ENCODE measurements at places on chromosomes 7 and 10.
A peak's percentile ranks its signal among the peaks of the same experiment; 100 is the strongest.

GRCh38 chr7:823649-824048, 8.6 kb upstream of the SUN1 start:
- peaks cover 22% of the 10 kb centered on the region for H3K36me3 ChIP-seq
- peaks cover 43% of the 10 kb centered on the region for H3K4me1 ChIP-seq
- no peak overlapping the region for H3K4me3 ChIP-seq
- H3K27me3 ChIP-seq = no peaks in the 10 kb centered on the region
- H3K27ac ChIP-seq = no peak overlapping the region

GRCh38 chr10:78306358-78306757, 272.7 kb downstream of the RPS24 start:
- peaks cover 20% of the 10 kb centered on the region for H3K4me1 ChIP-seq
- no peak overlapping the region for H3K4me3 ChIP-seq
- H3K27ac ChIP-seq = no peak overlapping the region
- H3K27me3 ChIP-seq = peaks cover 4% of the 10 kb centered on the region

GRCh38 chr7:2006231-2006771, 226.4 kb downstream of the MAD1L1 start:
- no peak overlapping the region for H3K27ac ChIP-seq
- peaks cover 15% of the 10 kb centered on the region for H3K4me1 ChIP-seq
- peak; percentile 48 for DNase-seq

DNA sequence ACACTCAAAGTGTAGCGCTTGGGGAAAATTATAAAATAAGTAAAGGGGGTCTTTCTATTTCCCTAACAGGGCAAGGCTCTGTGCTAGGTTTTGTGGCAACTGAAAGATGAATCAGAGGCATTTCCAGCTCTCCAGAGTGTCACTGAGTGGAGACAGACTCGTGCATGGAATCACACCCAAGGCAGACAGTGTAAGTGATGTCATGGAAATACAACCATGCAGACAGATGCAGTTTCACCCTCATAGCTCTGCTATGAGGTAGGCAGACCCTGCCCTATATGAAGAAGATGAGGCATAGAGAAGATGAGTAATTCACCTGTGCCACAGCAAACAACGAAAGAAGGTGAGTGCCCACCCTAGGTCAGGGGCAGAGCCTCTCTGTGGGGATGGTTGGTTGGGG, 57.2 kb upstream of the PITRM1 start:
- H3K27me3 ChIP-seq = no peaks in the 10 kb centered on the region
- peaks cover 14% of the 10 kb centered on the region for H3K4me1 ChIP-seq
- H3K36me3 ChIP-seq = no peaks in the 10 kb centered on the region
- H3K27ac ChIP-seq = no peak overlapping the region
- DNase-seq = no peak

GRCh38 chr7:84949501-84949900, 237.4 kb downstream of the SEMA3D start:
- peaks cover 12% of the 10 kb centered on the region for H3K4me1 ChIP-seq
- H3K4me3 ChIP-seq = no peak overlapping the region
- no peaks in the 10 kb centered on the region for H3K36me3 ChIP-seq
- H3K27me3 ChIP-seq = no peaks in the 10 kb centered on the region

GRCh38 chr7:44235066-44235465, 34.3 kb downstream of the YKT6 start:
- H3K4me3 ChIP-seq = no peak overlapping the region
- no peaks in the 10 kb centered on the region for H3K36me3 ChIP-seq
- H3K27ac ChIP-seq = no peak overlapping the region
- no peak for DNase-seq

- peaks cover 13% of the 10 kb centered on the region for H3K36me3 ChIP-seq
- no peaks in the 10 kb centered on the region for H3K27me3 ChIP-seq
- no peak overlapping the region for H3K27ac ChIP-seq
- no peak overlapping the region for H3K4me3 ChIP-seq
These were observed 23.9 kb downstream of the LMOD2 start for GRCh38 chr7:123679614-123680013.

DNA sequence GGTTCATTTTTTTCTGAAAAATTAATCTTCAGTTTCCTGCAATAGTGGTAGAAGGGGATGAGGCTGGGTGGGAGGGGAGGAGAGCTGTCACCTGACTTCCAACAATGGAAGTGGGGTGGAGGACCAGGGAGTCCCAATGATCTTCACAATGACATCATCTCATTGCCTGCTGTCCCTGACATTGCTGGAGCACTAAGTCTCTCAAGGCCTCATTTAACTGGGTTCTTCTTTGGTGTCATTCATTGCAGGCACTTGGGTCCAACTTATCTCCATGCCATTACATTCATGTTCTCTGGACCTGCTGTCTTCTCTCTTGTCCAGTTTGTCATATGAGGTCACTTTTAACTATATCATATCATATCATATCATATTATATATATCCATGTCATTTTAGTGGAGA, 34.4 kb downstream of the PRTFDC1 start:
- no peak overlapping the region for H3K27ac ChIP-seq
- peaks cover 9% of the 10 kb centered on the region for H3K4me1 ChIP-seq
- no peak overlapping the region for H3K4me3 ChIP-seq
- DNase-seq = no peak

DNA sequence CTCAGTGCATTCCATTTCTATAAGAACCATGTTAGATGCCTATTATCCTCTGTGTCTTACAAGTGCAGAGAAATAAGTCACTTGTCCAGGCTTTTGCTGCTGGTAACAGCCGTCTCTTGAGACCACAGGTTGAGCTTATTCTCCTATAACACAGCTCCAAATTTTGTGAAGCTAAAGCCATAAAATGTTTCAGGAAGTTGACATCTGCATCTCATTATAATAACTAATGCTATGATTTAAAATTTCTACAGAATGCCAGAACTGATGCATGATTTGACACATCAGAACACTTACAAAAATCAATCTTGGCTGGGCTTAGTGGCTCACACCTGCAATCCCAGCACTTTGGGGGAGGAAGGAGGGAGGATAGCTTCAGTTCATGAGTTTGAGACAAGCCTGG, 986.9 kb downstream of the TYW1 start:
- DNase-seq = no peak
- no peaks in the 10 kb centered on the region for H3K36me3 ChIP-seq
- no peak overlapping the region for H3K27ac ChIP-seq
- no peak overlapping the region for H3K4me3 ChIP-seq
- H3K27me3 ChIP-seq = peaks cover 21% of the 10 kb centered on the region
- no peaks in the 10 kb centered on the region for H3K4me1 ChIP-seq

DNA sequence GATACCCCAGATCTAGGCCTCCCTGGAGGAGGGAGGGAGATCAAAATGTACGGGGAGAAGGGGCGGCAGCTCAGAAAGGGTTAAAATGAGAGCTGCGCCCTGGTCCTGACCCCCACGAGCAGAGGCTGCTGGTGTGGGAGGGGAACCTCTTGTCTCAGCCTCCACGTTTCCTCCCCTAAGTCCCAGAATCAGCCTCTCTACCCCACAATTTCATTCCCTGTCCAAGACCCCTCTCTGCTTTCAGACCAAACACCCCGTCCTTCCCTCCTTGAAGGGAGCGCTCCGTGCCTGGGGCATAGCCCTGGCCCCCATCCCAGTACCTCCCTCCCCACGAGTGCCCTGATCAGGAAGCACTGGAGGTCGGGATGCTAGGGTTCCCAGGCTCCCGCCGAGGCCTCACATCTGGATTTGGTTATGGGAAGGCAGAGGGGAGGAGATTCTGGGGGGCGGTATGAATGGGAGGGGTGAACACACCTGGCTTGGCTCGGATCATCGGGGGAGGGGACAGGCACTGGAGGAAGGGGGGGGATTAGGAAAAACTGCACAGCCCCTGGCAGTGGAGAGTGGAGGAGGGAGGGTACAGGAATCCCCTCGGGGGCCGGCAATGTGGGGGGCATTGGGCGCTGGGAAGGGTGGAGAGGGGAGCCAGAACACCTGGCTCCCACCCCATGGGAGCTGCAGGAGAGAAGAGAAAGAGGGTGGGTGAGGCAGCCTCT, 2.7 kb downstream of the EPHB4 start:
- H3K36me3 ChIP-seq = peaks cover 13% of the 10 kb centered on the region
- no peaks in the 10 kb centered on the region for H3K27me3 ChIP-seq
- H3K4me1 ChIP-seq = peaks cover 17% of the 10 kb centered on the region
- peak overlapping the region; percentile 99 for H3K4me3 ChIP-seq
- no peak for DNase-seq

GRCh38 chr10:71088054-71088453, 124.3 kb upstream of the UNC5B start:
- H3K4me1 ChIP-seq = peaks cover 18% of the 10 kb centered on the region
- H3K4me3 ChIP-seq = no peak overlapping the region
- no peaks in the 10 kb centered on the region for H3K36me3 ChIP-seq
- DNase-seq = peak; percentile 18

DNA sequence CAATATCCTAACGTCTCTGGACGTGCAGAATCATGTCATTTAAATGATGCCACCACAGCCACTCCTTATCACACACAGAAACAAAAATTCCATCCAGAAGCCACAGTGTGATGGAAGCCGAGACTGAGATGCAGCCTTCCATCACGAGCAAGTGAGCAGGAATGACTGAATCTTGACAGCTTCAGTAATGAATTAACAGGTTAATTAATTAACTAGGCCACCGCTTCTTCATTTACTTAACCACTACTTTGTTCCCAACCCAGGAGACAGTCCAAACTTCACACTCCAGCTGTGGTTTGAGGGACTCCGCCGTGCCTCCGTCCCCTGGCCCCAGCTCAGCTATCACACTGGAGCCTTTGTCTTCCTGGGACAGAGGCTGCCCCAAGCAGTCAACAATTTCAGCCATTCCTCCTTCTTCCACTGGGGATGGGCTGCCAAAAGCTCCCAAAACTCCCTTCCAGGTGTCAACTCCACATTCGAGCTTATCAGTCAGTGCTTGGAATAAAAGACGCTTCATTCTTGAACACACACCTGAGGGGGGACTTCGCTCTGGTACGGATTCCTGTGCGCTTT, 65.9 kb downstream of the FGFR2 start:
- no peak overlapping the region for H3K4me3 ChIP-seq
- H3K27me3 ChIP-seq = no peaks in the 10 kb centered on the region
- H3K4me1 ChIP-seq = peaks cover 57% of the 10 kb centered on the region
- DNase-seq = no peak
- no peak overlapping the region for H3K27ac ChIP-seq

DNA sequence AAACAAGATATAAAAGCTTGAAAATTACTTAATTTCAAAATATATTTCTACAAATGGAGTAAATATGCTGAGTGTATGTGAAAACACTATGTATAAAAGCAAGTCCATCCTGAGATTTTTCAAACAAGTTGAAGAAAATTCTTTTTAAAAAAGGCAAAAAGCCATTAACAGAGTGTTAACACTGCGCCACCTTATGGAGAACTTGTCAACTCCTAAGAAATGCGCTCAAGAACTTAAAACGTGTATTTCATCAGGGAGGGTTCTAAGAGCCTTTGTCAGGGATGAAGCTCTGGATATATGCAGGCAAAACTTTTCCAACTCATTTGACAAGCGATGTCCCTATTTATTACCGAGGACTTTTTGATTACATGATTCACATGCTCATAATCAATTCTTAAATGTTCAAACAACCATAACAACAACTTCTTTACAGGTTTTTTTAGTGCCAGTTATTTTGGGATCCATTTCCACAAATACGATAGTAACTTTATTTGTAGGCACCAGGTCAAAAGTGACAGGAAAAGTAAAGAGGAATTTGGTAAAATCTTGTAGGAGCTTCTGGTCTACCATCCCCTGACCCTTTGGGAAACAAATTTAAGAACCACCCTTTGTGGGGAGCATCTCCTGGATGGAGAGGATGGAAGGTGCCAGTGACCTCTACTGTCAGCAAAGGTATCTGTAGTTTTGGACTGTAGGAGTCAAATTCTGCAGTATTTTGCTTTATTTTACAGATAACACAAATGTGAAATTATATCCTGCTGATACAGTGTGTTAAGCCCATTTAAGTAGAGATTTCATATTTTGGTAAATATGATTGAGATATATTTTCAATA, 23.2 kb downstream of the CALCR start:
- peaks cover 6% of the 10 kb centered on the region for H3K27me3 ChIP-seq
- no peak for DNase-seq
- H3K4me3 ChIP-seq = no peak overlapping the region
- H3K27ac ChIP-seq = no peak overlapping the region
- no peaks in the 10 kb centered on the region for H3K4me1 ChIP-seq

DNA sequence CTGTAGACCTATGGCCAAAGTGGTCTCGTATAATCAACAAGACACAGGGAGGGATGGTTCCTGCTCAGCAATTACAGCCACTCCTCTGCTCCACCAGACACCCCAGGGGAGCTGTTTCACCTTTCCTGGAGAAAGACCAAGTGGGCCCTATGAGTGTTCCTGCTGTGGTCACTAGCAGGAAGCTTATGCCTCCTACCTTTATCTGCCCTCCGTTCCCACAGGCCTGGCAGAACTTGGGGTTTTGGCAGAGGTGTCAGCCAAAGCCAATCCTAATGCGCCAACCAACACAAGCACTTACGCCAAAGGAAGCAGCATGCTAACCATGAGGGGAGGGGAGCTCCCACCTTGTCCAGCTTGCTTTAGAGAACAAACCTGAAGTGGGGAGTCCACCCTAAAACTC, 31.2 kb downstream of the XPNPEP1 start:
- H3K27me3 ChIP-seq = no peaks in the 10 kb centered on the region
- H3K4me1 ChIP-seq = peaks cover 33% of the 10 kb centered on the region
- H3K27ac ChIP-seq = no peak overlapping the region
- no peak for DNase-seq
- no peak overlapping the region for H3K4me3 ChIP-seq

DNA sequence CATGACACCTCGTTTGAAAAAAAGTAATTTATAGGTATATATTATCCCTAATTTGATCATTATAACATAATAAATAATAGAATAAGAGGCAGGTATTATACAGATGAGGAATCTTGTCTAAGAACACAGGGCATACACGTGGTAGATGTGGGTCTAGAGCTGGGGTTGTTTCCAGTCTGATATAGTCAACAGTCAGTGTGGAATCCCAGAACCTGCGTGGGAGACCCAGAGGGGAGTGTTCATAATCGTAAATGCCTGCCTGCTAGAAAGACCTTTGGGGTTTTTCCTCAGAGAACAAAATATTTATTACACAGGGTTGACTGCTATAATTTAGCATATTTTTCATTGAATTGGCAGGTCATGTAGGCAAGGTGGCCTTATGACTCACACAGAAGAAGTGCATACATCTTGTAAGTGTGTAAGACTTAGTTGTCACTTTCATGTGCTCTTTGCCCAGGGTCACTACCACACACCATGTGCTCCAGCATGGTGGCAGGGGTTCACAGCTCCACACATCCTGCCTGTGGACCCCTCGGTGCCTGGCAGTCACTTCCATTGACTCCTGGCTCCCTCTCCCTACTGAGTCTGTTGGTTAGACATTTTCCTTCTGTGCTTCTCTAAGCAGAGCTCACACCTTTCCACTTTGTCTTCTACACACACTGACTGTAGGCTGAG, 94.9 kb upstream of the IKZF1 start:
- H3K4me1 ChIP-seq = no peaks in the 10 kb centered on the region
- no peak for DNase-seq
- no peak overlapping the region for H3K27ac ChIP-seq
- peaks cover 12% of the 10 kb centered on the region for H3K27me3 ChIP-seq

- peaks cover 4% of the 10 kb centered on the region for H3K4me1 ChIP-seq
- no peak overlapping the region for H3K27ac ChIP-seq
- no peaks in the 10 kb centered on the region for H3K27me3 ChIP-seq
- no peaks in the 10 kb centered on the region for H3K36me3 ChIP-seq
- no peak overlapping the region for H3K4me3 ChIP-seq
These were observed 25.2 kb downstream of the ADAP1 start for GRCh38 chr7:929311-929711.

GRCh38 chr10:96271016-96271815, at the start of gene BLNK:
TSS of gene BLNK (minus strand) at chr10:96271569. CDS start at chr10:96271398, 171 bp downstream.
- peak within 1 kb of the TSS; percentile 97 for H3K27ac ChIP-seq
- H3K4me3 ChIP-seq = peak within 1 kb of the TSS; percentile 97

GRCh38 chr10:2851566-2851965, 215.8 kb upstream of the PFKP start:
- H3K36me3 ChIP-seq = no peaks in the 10 kb centered on the region
- peaks cover 39% of the 10 kb centered on the region for H3K27me3 ChIP-seq
- no peak for DNase-seq
- H3K4me1 ChIP-seq = no peaks in the 10 kb centered on the region
- H3K4me3 ChIP-seq = no peak overlapping the region
- no peak overlapping the region for H3K27ac ChIP-seq
